ENCODE measurements at places on chromosomes 1 and 21.

DNA sequence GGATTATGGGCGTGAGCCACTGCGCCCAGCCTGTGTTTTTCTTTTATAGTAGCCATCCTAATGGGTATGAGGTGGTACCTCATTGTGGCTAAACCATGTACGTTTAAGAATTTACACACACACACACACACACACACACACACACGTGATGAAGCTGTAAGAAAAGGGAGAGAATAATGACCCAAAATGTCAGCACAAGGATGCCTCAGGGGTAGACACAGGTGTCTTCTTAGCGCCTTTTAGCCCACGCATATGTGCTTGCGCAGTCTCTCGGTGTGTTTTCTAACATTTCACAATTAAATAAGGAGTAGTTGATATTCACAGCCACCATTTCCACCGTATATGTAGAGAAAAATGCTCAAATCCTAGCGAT lies 782 bp upstream of the PFKL start:
- no peak for DNase-seq

DNA sequence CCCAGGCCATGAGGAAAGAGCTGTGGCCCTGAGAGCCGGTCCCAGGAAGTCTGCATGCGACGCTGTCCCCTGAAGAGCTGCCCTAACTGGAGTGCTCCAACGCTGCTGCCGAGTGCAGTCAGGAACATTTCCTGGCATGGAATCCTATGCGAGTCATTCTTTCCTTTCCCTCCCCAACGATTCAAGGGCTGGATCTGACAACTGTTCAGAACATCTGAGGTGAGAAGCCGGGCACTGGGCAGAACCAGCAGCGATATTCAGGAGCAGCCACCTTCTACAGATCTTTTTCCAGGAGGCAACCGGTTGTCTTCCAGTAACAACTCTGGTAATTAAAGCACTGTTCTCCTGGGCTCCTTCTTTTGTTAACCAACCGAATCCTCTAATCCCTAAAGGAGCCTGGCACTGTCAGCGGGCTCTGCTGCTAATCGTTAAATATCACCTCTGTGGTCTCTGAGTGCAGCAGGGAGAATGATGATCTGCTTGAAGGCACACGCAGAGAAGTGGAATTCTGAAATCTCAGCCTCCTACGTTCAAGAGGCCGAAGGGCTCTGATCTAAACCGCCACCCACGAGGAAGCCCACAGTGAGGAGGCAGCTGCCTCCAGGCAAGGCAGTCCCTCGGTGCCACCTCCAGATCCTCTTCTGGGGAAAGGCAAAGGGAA lies 55.8 kb downstream of the SLC45A1 start:
- no peak for DNase-seq

- DNase-seq = no peak
Observed at GRCh38 chr1:152904688-152905440, 3.5 kb upstream of the IVL start.

- DNase-seq = no peak
Observed at GRCh38 chr1:228306275-228307217, 98.7 kb downstream of the OBSCN start.

- no peak for DNase-seq
Observed at GRCh38 chr1:61241973-61242381, 159.6 kb downstream of the NFIA start.

- no peak for DNase-seq
Observed at GRCh38 chr1:26697431-26697977, 1.7 kb downstream of the ARID1A start.
